NCI-H187 (cell line): ENCODE measurements at places on chromosomes 4 and X.
A peak's percentile ranks its signal among the peaks of the same experiment; 100 is the strongest.

DNA sequence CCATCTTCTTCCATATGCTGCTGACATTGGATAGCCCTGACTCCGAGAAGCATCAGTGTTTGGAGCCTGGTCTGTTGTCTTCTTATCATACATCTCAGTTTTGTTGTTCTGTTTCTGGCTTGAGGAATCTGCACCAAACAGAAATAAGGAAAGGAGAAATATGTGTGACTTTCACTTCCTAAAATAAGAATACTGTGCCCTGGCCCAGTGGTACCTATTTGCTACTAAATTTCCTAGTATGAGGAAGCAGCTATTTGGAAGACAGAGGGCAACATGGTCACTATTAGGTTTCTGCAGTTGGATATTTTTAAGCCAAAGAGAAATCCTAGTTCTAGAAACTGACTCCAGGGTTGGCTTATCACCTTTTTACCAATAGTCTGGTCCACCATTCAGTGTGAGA lies 16.8 kb downstream of the CT47C1 start:
- DNase-seq = no peak

DNA sequence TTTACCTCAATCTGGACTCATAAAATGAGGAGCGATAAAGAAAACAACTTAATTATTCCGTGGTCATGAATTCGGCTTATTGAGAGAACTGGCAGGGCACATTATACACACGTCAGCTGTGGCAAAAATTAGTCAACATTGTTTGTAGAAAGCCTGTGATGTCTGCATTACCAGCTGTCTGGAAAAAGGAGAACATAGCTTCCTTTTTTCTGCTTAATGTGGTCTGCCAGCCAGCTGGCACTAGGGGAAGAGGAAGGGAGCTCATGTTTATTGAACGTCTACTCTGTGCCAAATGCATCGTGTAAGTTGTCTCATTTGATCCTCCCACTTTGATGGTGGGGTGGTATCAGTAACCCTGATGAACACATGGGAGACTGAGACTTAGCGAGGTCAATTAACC lies 367.6 kb downstream of the ARHGAP24 start:
- no peak for DNase-seq

DNA sequence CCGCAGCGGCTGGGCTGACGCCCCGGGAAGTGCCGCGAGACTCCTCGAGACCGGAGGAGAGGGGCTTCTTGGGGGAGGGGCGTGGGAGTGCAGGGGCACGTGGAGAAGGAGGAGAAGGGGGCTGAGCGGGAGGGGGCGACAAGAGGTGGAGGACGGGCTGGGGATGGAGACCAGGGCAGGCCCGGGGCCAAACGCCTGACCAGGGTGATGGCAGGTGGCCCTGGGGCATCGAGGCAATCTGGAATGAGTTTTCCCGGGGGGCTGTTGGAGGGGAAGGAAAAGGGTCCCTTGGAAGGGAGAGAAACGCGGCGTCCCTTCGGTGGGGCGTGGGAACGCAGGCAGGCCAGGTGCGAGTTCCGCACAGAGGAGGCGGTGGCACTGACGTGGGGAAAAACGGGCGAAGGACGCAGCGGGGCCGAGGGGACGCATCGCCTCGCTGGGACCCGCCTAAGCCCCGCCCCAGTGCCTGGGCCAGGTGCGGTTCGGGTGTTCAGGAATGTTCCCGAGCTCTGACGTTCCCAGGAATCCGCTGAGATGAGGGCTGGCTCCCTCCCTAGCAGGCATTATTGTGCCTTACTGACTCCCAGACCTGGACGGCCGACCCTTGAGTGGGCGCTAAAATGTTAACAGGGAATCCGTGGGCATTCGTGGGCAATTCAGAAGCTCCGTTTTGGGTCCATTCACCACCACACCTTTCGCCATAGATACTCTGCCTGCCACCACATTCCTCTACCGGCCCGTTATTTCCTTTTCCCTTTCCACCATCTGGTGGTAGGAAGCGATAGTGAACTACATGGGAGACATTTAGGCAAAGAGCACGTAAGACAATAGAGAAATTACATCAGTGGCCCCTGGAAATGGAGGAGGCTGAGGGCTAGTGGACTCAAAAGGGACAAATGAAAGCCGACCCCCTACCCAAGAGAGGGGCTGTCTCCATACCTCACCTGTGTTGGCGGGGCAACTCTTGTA lies 795 bp upstream of the SH3KBP1 start:
- no peak for DNase-seq

- no peak for DNase-seq
These were observed 283.8 kb downstream of the IQCM start for GRCh38 chr4:149531861-149532260.

DNA sequence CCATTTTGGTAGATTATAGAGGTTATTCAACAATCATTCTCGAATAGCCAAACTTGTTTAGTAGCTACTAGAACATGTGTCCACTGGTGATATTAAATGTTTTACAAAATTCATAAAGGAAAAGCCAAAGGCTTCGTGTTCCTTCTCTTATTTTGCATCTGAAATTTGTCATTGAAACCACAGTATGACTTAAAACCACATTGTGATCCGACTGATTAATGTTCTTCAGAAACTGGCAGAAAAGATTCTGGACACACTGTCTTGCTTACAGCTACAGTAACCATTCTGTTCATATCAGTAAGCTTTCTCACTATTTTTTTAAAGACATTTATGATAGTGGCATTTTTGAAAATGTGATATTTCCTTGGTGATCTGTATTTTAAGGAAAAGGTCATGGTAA lies 2.6 kb upstream of the SMARCA1 start:
- no peak for DNase-seq

DNA sequence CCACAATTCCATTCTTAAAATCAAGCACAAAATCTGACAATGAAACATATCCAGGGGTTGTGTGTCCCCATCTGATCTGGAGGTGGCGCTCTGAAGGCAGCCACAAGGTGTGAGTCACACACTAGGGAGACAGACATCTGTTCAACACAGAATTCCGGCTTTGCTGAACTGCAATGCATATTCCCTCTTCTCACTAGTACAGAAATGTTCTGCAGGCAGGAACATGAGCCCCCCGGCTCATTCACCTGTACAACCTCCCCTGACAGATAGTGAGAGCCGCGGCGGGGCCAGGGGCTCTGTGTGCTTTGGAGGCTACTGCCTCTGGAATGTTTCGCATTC lies 41.9 kb downstream of the WDR1 start:
- no peak for DNase-seq

- DNase-seq = peak; percentile 9
These were observed 501 bp downstream of the ZNF518B start for GRCh38 chr4:10456595-10457254.

DNA sequence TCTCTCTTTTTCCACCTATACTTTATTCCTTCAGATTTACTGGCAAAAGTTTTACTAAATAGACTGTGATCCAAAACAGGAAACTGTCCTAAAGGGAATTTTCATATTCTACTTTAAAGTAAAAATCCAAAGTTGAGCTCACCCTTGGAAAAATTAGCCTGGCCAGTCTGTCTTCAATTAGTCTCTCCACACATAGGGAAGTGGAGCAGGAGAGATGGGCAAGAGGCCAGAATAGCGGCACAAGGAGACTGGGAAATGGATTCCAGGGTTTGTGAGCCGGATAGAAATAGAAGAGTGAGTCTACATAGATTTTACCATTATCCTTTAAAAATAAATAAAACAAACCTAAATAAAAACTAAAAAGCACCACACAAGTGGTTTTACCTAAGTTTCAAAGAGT lies 16.2 kb upstream of the FRMD7 start:
- DNase-seq = no peak

- DNase-seq = no peak
These were observed 103.3 kb upstream of the TLR3 start for GRCh38 chr4:185965426-185966384.

GRCh38 chr4:83639849-83640493 lies 104.1 kb downstream of the GPAT3 start:
- DNase-seq = no peak

GRCh38 chrX:15751155-15751819 lies 13.2 kb downstream of the CA5B start:
- DNase-seq = no peak

DNA sequence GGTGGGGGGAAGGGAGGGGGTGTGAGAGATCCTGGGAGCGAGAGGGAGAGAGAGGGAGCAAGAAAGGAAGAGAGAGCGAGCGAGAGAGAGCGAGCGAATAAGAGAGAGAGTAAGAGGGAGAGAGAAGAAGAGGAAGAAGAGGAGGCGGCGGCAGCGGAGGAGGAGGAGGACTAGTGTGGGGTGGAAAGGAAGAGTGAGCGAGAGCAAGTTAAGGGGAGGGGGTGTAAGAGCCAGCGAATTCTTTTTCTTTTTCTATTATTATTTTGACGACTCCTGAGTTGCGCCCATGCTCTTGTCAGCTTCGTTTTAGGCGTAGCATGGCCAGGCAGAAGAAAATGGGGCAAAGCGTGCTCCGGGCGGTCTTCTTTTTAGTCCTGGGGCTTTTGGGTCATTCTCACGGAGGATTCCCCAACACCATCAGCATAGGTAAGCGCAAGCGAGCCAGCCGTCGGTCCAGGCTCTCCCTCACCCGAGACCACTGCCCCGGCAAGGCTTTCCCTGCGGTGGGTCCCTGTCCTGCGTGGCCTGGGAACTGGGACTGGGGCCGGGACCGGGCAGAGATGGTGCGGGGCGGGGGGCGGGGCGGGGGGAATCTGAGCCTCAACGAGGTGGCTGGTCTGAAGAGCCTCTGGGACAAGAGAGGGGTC lies at the start of gene GRIA3:
GRIA3 (plus strand) TSS at position 60 of the 647 bp plus-strand sequence; CDS start at position 318, 258 bp downstream.
- no peak for DNase-seq

- DNase-seq = no peak
These were observed 296.6 kb upstream of the SLC7A11 start for GRCh38 chr4:138538743-138539142.

DNA sequence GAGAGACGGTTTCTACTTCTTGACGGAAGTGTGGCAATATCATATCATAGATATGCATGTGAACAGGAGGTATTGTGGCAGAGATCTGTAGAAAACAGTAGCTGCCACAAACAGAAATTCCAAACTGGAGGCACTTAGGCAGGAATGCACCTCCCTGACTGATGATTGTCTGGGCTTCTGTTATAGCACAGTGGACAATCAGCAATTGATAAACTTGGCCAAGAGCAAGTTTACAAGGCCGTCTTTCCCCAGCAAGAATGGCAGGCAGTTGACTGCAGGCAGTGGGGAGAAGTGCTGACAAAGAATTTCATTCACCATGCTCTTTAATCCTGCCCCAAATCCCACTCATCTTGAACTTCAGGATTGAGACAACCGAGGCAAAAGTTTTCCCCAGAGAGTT lies 114.4 kb upstream of the STOX2 start:
- DNase-seq = no peak

DNA sequence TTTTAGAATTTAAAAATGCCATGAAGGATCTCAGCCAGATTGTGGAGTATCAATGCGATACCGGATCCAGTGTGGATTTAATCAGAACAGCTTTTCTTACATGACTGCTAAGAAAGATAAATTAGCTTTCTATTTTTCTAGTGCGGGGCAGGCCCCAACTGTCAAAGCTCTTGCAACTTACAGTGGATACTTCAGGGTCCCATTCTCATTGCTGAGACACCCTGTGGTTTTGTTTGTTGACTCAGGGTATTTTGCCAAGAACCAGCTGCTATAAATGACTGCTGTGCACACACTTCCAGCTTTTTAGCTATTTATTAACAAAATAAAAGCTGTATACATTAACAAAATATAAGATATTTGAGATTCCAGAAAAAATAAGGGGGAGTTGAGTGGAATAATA lies 166.4 kb downstream of the DCLK2 start:
- DNase-seq = peak; percentile 25

GRCh38 chr4:113398441-113399143 lies 349.1 kb downstream of the ANK2 start:
- no peak for DNase-seq

DNA sequence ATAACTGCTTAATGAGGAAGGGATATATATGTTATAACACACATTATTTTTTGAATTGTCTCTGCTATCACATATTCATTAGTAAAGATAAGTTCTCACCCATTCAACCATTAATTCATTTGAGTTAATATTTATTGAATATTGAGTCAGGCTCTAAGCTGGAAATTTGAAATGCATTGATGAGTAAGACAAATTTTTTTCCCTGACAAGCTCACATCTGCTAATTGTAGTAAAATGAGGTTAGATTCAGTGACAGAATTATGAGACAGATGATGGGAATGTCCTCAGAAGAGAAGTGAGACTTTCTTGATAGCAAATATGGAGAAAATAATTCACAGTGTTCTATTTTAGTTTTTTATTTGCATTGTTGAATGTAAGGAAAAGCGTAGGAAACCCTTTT lies 194.3 kb downstream of the SLC4A4 start:
- DNase-seq = no peak

GRCh38 chrX:13387666-13388494 lies 68.0 kb upstream of the ATXN3L start:
- DNase-seq = no peak

GRCh38 chrX:135605906-135606305 lies 85.4 kb downstream of the INTS6L start:
- no peak for DNase-seq

- DNase-seq = no peak
These were observed 192.4 kb upstream of the GPC4 start for GRCh38 chrX:133607419-133608348.

DNA sequence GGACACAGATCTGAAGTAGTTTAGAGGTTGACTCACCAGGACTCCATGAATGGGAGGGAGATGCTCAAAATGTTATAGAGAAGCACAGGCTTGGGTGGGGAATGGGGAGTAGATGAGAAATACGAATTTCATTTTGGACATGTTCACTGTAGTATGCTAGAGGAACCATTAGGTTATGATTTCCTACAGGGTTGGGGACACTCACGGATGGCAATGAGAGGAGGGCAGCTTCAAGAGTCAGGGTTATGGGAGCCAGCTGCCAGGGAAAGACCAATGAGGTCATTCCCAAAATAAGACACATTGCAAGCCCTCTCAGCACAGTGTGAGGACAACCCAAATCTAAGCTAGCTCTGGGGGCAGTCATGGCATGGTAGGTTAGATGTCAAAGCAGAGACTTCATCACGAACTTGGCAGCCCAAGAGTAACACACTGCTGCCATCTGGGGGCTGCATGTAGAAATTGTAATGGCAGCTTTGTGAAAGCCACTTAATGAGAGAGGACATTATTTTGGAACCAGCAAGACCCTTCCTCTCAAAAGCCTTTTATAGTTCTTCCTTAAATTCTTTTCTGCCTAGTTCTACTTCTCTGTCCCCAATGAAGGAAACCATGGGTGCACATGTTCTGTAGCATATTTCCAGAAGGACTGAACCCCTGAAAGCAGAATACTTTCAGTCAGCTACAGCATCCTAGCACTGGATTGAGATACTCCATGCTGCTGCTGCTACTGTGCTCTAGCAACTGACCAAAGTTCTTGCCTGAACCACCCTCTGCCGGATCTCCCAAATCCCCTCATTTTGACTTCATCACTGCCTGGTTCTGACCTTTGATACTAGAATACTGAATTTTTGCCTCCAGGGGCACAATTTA lies 16.2 kb upstream of the ZCCHC12 start:
- peak; percentile 43 for DNase-seq
